ENCODE measurements at places on chromosomes 13 and 19.

GRCh38 chr13:97381189-97381588, 52.8 kb upstream of the RAP2A start:
- no peak for DNase-seq

DNA sequence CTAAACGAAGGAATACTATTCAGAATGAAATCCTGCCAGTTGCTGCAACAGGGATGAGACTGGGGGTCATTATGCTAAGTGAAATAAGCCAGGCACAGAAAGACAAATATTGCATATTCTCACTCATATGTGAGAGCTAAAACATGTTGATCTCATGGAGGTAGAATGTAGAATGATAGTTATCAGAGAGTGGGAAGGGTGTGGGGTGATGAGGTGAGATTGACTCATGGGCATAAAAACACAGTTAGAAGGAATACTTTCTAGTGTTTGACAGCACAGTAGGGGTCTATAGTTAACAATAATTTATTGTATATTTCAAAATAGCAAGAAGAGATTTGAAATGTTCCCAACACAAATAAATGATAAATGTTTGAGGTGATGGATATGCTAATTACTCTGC, 7.8 kb upstream of the OR7C2 start:
- no peak for DNase-seq

GRCh38 chr19:23996549-23996948, 81.9 kb downstream of the ZNF726 start:
- DNase-seq: no peak

DNA sequence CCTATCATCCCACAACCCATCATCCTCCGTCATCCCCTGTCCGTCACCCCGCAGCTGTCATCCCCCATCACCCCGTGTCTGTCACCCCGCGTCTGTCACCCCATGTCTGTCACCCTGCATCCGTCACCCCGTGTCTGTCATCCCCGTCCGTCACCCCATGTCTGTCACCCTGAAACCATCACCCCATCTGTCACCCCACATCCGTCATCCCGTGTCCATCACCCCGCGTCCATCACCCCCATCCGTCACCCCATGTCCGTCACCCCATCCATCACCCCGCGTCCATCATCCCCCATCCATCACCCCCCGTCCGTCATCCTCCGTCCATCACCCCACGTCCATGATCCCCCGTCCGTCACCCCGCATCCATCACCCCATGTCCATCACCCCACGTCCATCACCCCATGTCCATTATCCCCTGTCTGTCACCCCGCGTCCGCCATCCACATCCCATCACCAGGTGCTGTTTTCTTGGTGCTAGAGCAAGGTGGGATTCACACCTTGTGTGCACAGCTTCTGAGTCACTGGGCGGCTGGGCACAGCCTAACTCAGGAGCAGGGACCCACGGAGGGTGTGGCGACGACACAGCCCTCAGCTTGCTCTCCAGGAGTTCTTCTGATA, 24.2 kb downstream of the RASA3 start:
- DNase-seq: no peak

DNA sequence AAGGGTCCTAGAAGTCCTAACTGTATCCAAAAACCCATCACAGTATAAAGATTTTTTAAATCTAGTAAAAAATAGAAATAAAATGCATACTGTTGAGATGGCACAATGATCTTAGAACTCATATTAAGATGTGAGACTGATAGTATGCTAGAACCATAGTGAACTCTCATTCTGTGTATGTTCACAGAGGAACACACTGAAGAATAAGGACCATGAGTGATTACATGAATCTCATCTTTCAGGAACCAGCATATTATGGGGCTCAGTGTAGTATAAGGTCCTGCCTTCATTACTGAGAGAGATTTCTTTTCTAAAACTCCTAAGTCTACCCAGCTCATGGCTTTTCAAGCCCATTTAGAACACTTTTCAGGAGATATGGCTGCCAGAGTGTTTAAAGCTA, 59.8 kb upstream of the RFC3 start:
- DNase-seq: no peak

- no peak for DNase-seq
Observed at GRCh38 chr13:100675661-100676129, 1.1 kb upstream of the TMTC4 start.

GRCh38 chr19:23101241-23101640, 15.6 kb upstream of the ZNF730 start:
- no peak for DNase-seq

- DNase-seq: no peak
Observed at GRCh38 chr19:13957051-13957450, 4.7 kb downstream of the DCAF15 start.

GRCh38 chr19:53492153-53492552, 24.6 kb downstream of the ZNF813 start:
- DNase-seq: no peak

DNA sequence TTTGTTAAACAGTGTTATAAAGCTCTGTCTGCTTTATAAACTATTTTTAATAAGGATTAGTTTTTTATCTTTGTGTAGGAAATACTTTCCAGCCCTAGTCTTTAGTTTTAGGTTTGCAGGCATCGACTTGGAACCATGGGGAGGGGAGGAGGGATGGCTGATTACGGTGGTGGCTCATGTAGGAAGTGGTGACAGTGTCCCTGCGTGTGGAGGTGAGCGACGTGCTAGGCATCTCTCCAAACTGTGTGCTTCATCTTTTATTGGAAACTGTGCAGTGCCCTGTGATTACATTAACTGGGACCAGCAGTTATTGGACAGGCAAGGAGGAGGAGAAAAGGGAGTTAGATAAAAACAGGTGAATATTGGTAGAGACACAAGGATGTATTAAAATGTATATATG, 203.8 kb downstream of the ATP8A2 start:
- DNase-seq: no peak

DNA sequence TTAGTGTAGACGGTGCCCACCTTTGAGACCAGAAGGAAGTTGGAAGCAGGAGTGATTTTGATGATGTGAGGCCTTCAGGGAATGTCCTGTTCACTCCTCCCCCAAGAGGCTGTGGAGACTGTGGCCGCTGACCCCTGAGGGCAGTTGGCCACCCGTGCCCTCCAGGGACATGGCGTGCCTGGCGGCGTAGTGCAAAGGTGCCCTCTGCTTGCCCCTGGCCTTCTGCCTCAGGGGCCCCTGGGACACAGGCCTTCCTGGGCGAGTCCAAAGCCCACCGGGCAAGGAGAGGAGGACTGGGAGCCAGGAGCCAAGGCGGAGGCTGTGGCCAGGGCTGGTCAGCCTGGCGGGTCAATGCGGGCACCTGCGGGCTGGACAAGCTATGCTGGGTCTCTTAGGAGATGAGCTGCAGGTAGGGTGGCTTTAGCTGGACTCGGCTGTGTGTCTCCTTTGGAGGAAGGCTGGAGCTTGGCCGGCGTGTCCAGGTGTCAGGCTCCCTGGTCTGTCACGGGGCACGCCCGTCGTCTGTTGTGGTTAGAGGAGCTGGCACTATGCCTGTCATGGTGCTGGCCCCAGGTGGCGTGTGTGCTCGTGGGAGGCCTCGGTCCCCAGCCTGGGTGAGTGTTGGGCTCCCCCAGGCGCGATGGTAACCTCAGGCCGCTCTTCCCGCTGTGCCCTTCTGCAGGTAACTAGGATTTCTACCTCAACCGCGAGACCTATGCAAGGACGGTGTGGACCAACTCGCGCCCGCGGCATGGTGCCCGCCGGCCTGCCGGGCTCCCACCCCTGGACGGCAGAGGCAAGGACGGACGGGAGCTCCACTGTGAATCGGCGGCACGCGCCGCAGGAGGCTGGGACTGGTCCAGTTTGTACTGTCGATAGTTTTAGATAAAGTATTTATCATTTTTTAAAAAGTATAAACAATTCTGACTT, 6.8 kb downstream of the PLEKHJ1 start:
- DNase-seq: no peak

DNA sequence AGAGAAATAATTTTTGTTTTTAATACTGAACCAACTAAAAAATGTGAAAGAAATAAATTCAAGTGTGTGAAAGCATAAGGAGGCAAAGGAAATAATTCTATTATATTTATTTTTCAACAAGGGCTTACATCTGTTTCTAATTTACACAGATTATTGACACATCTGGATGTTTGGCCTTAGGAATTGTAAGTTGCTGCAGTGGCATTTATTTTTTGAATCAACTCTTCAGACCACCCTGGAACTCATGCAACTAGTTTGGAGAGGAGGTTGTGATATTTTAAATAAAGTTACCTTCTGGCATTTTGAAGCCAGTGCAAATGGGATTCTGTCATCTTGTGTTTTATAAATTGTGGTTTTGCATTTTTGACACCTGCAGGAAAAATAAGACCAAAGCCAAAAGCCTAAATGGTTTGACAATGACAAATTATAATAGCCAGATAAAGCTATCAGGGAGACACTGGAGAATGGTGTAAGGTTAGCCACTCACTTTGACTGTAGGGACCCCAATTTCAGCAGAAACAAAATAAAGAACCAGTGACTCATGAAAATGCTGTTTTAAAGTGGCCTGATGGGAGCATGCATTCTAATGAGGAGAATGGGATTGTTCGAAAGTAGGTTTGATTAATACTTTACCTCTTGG, 192.9 kb downstream of the KLF5 start:
- DNase-seq: no peak

DNA sequence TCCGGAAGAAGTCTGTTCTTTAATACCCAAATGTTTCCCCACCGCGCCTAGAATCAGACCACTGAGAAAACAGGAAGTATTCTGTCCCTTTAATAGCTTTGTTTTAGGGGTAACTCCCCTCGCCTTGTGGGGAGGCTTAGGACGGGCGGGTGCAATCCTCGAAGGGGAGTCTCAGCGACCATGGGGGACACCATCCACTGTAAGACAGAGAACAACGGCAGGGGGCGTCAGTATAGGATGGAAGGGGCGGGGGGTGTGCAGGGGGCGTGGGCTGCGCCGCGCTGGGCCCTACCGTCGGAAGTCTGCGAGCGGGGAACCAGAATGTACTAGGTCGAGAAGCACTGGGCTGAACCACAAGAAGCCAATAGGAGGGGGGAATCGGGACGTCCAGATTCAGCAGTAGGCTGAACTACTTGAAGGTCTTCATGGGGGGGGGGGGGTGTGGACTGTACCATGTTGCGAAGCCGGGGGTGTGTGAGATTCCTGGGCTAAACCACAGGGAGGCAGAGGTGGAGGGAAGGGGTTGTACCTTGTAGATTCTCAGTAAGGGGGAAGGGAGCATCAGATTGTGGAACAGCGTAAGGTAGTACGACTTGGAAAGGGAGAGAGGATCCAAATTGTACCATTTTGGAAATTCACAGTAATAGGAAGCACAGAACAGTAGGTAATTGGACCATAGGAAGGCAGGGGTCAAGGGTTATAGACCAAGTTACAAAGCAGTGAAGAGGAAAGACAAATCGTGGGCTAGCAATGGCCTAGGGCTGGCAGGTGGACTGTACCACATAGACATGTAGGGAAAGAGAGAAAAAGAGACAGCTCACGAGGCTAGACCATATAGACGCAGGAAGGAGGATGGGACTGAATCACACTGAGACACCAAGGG, 1.0 kb upstream of the DBP start:
- DNase-seq: peak; percentile 86

- no peak for DNase-seq
Observed at GRCh38 chr13:75123428-75123827, 358.5 kb downstream of the TBC1D4 start.

DNA sequence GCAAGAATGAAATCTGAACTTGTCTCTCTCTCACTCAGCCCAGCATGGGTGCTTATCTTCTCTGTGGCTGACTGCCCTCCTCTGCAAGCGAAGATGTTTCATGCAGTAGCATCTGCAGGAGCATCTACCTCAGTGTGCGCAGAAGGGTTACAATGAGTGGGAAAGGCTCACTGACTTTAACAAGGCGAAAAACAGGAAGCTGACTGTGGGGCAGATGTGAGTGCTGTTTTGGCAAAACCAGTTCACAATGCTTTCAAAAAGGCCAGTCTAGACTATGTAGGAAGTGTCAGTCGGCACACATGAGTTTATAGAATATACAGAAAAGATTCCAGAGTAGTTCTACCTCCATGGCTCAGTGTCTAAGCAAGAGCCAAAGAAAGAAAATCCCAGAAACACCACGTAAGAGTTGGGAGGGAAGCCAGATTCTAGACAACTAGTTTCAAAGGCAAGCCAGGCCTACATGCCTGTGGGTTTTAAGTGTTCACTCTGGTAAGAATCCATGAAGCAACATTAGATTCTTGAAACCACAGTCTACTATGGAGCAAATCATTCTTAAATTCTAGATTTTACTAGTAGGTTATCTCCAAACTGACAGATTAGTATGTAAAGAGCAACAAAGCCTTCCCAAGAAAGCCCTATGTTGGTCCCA, 124.5 kb downstream of the ABCC4 start:
- DNase-seq: no peak

- DNase-seq: no peak
Observed at GRCh38 chr13:111270765-111271698, 49.4 kb upstream of the TEX29 start.

- DNase-seq: no peak
Observed at GRCh38 chr19:48454150-48454730, 1.1 kb upstream of the KCNJ14 start.

GRCh38 chr19:46298479-46299003, 1.7 kb downstream of the HIF3A start:
- no peak for DNase-seq

DNA sequence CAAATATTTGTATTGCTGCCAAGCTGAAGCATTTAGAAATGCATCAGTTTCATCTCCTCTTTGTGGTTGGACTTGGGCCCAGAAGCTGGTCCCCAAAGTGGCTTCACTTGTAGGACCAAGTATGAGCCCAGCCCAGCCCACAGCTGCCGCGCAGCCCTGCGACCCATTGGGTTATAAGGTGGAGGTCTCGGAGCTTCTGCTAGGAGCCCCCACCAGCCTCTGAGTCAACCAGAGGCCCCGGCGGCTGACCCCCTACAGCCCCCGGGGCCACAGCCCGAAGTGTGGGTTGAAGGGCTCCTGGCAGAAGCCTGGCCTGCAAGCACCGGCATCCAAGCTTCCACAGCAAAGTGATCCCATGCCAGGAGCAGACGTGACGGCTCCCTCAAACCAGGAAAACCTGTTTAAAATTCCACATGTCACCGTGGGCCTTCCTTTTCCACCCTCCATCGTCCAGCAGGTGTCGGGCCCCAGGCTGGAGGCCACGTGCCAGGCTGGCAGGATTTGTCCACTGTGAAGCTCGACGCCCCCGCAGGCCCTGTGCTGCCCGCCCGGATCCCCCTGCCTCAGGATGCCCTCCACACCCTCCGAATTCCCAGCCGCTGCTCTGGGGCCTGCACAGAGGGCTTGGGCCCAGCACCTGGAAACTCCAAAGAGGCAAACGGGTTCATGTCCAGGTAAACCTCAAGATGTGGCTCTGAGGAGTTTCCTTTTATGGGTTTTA, 54.7 kb downstream of the C13orf46 start:
- DNase-seq: no peak

DNA sequence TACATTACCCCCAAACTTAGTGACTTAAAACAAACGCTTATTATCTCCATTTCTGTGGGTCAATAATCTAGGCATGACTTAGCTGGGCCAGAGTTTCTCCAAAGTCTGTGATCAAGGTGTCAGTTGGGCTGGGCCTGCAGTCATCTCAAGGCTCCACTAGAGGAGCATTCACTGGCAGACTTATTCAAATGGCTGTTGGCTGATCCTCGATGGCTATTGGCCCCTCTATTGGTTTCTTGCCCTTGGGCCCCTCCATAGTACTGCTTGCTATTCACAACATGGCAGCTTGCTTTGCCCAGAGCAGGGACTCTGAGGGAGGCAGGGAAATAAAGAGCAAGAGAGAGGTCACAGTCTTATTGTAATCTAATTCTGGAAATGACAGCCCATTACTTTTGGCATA, 57.6 kb downstream of the RCBTB2 start:
- no peak for DNase-seq

- no peak for DNase-seq
Observed at GRCh38 chr13:99986741-99987140, 5.2 kb downstream of the ZIC2 start.

GRCh38 chr13:72541674-72542073, 185.8 kb downstream of the MZT1 start:
- DNase-seq: no peak
